ENCODE measurements at places on chromosomes 2 and 18.
A peak's percentile ranks its signal among the peaks of the same experiment; 100 is the strongest.

DNA sequence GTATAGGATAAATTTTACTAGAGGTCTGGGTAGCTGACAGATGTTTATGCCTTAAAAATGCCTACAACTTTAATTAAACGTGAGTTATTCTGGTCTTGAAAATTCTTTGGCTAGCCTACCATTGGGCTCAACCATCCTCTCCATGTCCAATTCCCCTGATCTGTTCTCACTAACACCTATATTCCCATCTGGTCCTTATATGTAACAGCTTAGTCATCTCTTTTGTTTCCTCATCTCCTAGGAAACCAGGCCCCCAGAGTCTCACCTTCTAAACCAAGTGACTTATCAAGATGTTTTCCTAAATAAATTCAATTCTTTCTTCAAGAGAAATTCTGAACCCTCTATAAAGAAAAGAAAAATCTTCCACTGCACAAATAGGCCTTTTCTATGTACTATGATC, 148.5 kb downstream of the TTC32 start:
- DNase-seq, result no peak

DNA sequence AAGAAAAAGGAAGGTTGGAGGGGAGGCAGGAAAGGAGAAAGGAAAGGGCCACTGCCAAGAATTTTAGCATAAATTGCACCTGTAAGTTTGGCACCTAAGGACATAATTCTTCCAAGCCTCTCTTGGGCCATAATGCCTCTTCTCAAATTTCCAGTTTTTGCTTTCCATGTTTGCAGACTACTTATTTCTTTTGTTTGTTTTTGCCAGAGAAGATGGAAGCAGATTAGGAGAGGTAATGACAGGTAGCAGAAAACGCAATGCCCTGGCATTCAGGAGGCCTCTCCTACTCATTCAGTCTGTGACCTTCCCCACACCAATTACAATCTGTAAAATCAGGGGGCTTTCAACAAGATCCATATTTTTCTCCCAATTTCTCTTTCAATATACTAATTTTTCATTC, 56.8 kb downstream of the MRPL33 start:
- no peak for DNase-seq

GRCh38 chr18:21612125-21613039, at the start of gene SNRPD1:
SNRPD1 (plus strand) TSS chr18:21612314; CDS start chr18:21612430, 116 bp downstream.
- peak; percentile 86 for DNase-seq

DNA sequence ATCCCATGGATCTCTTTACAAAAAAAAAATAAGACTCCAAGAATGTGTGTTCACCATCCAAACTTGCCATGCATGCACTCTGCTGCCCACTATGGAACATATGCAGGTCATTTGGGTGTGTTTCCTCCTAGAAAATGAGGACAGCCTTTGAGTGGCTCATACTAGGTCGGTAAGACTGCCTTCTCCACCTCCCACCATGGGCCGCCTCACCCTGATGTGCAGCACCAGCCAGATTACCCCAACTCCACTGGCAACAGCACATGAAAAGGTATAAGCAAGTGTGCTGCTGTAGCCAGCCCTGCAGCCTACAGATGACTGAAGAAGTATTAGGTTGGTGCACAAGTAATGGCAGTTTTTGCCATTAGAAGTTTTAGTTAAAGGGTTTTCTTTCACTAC, 214.2 kb downstream of the ATAD2B start:
- DNase-seq, result no peak

- no peak for DNase-seq
These were observed 56.2 kb downstream of the ETAA1 start for GRCh38 chr2:67453310-67453709.

DNA sequence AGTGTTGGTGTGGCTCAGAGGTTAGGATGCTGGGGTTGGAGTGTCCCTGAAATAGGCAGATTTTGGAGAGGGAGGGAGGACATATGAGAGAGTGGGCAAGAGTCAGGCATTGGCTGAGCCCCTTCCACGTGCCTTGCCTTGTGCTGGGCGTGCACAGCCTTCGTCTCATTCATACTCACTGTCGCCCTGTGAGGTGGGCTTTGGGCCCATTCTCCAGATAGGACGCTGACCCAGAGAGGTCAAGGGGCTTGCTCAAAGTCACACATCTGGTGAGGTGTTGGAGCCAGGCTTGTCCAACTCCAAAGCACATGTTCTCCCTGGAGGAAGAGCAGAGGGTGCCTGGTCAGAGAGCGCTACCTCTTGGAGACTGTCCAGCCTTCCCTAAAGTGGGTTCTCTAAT, 166.8 kb downstream of the DYSF start:
- DNase-seq, result no peak

GRCh38 chr2:228771315-228771714, 499.8 kb downstream of the PID1 start:
- DNase-seq, result no peak

- DNase-seq, result no peak
These were observed 46.6 kb downstream of the TAF1B start for GRCh38 chr2:9889812-9890261.

- DNase-seq, result no peak
These were observed 55.1 kb upstream of the XDH start for GRCh38 chr2:31469648-31470047.

GRCh38 chr2:238320648-238321281, 447 bp downstream of the TRAF3IP1 start:
- DNase-seq, result no peak

DNA sequence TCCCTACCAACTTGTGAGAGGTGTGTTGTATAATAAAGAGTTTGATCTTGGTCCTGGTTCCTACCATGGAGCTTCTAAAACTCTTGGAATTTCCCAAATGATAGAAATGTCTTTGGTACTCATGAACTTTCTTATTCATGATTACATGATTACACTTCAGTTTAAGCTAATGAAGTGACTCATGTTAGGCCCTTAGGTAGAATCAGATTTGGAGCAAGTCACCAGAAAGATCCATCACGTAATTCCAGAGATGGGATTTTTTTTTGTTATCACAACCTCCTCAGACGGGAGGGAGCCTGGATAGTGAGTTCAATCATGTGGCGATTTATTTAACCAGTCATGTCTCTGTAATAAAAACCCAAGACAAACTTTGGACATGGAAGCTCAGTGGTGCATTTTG, 1287.6 kb upstream of the ZEB2 start:
- DNase-seq, result no peak

GRCh38 chr2:233112776-233113452, 52.8 kb downstream of the INPP5D start:
- DNase-seq, result no peak

- no peak for DNase-seq
These were observed 19.6 kb downstream of the TGOLN2 start for GRCh38 chr2:85308201-85308600.

GRCh38 chr18:28147674-28148171, 29.2 kb downstream of the CDH2 start:
- peak; percentile 25 for DNase-seq

DNA sequence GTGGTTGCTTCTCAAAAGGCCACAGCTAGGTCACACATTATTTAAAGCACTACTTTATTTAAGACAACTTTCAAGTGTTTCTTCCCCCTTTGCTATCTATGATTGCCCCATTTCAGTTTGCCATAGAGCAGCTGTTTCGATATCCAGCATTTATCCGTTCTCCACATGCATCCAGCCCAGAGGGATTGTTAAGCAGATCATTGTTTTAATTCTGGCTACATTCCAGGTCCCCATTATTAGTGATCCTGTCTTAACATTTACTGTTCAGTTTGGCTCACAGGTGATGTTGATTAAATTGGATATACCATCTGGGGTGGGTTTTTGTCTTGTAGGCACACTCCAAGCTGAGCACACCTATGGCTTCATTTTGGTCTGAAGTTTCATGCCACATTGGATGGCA, 638.7 kb downstream of the ZEB2 start:
- DNase-seq, result no peak

DNA sequence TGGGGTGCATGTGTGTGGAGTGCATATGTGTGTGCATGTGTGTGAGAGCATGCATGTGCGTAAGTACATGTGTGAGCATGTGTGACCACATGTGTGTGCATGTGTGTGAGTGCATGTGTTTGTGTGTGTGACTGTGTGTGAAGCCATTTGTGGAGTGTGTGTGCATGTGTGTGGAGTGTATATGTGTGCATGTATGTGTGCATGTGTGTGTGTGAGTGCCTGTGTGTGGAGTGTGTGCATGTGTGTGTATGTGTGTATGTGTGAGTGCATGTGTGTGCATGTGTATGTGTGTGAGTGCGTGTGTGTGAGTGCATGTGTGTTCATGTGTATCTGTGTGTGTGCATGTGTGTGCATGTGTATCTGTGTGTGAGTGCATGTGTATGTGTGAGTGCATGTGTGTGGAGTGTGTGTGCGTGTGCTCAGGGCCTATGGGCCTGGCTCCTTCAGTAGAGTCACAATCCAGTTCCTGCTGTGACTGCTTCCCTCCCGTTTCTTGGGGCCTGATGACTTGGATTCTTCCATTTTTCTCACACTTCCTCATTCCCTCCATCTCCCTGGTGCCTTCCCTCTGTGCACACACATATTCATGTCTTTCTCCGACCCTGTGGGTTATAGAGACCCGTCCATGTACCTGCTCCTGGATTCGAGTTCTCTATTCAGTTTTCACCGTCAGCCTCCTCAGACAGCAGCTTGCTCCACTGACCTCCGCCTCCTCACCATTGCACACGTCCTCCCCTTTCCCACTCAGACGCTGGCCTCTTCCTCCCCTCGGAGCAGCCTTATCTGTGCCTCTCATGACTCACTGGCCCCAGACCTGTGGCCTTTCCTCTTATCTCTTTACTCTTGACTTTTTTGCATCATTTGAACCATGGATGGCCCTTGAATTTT, 25.2 kb downstream of the TOGARAM2 start:
- no peak for DNase-seq

- no peak for DNase-seq
These were observed 18.1 kb downstream of the PPP4R1 start for GRCh38 chr18:9596226-9596625.

DNA sequence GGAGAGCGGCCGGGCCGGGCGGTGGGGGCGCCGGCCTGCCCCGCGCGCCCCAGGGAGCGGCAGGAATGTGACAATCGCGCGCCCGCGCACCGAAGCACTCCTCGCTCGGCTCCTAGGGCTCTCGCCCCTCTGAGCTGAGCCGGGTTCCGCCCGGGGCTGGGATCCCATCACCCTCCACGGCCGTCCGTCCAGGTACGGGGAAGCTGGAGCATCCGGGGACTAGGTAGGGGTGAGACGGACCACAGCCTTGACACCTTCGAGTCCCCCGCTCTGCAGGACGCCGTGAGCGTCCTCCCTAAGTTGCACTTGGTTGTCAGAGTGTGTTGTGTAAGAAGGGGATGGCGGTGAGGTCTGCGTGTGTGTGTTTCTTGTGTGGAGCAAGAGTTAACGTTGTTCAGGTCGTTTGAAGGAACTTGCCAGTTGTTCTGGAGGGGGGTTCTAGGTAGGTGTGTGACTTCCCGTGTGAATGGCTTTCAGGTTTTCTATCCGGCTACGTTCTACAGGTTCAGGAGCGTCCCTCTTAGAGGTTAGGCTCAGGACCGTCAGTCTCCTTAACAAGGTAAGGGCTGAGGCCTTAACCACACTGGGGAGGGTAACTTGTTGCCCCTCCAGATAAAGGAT, 393 bp downstream of the IL1R1 start:
- DNase-seq, result no peak

GRCh38 chr2:53036196-53036595, 731.4 kb upstream of the CHAC2 start:
- no peak for DNase-seq

DNA sequence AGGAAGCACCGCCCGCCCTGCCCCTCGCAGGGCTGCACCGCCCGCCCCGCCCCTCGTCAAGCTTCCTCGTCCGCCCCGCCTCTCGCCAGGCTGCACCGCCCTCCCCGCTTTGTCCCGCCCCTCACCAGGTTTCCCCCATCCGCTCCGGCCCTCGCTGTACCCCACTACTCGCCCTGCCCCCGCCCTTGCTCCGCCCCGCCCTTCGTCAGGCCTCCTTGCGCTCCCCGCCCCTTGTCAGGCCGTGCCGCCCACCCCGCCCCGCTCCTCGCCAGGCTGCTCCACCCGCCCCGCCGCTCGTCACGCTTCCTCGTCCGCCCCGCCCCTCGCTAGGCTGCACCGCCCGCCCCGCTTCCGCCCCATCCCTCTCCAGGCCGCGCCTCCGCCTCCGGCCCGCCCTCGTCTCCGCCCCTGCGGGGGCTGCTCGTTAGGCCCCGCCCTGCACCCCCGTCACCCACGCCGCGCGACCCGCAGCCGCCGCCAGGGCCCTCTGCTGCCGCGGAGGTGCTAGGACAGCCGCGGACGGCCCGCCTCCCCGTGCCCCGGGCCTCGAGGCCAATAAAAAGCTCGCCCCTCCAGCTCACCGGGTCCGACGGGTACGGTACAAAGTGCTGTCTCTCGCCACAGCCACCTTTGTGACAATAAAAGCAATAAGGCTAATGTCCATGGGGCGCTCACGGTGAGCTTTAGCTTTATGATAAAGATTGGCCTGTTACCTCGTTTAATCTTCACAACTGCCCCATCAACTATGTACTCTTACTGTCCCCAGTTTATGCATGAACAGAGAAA, 602 bp upstream of the DNPEP start:
- peak; percentile 84 for DNase-seq

DNA sequence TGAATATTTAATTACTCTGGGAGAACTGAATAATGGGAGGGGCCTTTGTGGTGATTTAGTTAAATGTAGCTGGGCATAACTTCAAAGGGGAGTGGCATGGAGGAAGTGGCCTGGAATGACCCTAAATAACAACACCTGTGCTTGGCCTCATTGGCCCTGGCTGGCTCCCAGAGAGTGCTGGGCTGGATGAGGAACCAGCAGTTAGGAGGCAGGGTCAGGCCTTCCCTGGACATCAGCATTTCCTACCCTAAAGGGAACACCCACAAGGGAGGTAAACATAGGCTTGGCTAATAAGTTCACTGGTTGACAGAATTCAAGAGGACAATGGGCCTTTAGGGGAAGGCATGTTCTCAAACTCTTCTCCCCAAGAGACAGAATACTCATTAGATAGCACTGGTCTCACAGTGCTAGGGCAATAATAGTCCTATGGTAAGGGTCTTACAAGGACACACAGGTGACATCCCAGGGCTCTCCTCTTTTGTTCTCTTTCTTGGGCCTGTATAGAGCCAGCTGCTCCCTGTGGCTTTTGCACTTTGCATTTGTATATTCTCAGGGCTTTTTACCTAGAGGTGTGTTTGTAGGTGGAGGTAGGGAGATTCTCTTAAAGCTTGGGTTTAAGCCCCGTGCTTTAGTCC, 106.8 kb downstream of the ZNF519 start:
- no peak for DNase-seq

- DNase-seq, result no peak
These were observed 39.8 kb downstream of the IWS1 start for GRCh38 chr2:127486247-127487058.

GRCh38 chr2:120182019-120182560, 41.1 kb downstream of the TMEM185B start:
- no peak for DNase-seq

GRCh38 chr2:226295123-226295522, 504.5 kb downstream of the IRS1 start:
- DNase-seq, result no peak

DNA sequence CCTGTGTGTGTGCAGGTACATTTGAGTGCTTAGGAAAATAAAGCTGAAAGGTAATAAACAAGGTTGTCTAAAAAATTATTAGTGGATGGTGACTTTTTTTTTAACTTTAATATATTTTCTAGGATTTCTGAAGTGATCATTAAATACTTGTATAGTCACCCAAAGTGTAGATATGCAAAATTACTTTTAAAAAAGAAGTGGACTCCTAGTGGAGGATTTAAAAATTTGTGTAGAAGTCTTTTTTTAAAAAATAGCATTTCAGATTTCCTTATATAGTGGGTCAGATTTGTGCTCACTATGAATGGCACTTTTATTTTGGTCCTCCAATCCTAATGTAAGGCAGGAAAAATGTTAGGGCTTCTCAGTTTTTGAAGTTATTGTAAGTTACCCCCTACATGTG, 3.9 kb downstream of the GORASP2 start:
- no peak for DNase-seq

GRCh38 chr2:72118386-72118785, 29.3 kb downstream of the CYP26B1 start:
- DNase-seq, result no peak

GRCh38 chr2:207632575-207633493, 7.6 kb upstream of the METTL21A start:
- peak; percentile 45 for DNase-seq
